ENCODE measurements at places on chromosomes 4 and X.

DNA sequence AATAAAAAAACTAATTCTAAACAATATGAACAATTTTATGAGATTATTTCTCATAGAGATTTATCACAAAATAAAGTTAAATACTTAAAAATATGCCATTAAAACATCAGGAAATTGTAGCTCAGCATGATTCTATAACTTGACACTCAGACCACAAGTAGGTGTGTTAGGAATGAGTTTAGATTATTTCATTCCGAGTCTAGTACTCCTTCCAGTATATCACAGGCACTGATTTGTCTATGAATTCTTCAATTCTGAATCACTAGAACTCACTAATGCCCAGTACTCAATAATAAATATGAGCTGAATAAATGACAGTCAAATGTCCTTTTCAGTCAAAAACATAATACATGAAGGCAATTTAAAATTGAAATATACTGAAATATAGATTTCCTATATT, 22.2 kb downstream of the BOD1L1 start:
- DNase-seq, result no peak

DNA sequence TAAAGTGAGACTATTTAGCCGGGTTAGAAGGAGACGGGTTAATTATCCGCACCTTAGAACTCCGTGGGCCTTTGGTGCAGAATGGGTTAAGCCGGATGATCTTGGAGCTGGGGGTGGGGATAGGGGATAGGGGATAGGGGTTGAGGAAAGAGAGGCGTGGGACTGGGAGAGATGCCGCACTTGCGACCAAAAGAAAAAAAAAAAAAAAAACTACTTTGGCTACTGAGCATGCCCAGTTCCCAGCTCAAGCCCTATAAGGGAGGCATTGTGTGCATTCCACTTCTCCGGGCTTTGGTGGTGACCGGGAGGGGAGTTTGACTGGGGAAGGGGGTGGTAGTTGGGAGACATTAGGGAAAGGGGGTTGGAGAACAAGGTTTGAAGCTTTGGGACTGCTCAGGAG, at the start of gene SLITRK4:
SLITRK4 (minus strand) TSS at position 187 of the 400 bp plus-strand sequence. CDS start 4,993 bp downstream, outside the sequence.
- DNase-seq, result no peak

GRCh38 chrX:68685685-68686084, 38.2 kb downstream of the STARD8 start:
- DNase-seq, result no peak

GRCh38 chr4:131052646-131053045, 1956.7 kb downstream of the C4orf33 start:
- no peak for DNase-seq

DNA sequence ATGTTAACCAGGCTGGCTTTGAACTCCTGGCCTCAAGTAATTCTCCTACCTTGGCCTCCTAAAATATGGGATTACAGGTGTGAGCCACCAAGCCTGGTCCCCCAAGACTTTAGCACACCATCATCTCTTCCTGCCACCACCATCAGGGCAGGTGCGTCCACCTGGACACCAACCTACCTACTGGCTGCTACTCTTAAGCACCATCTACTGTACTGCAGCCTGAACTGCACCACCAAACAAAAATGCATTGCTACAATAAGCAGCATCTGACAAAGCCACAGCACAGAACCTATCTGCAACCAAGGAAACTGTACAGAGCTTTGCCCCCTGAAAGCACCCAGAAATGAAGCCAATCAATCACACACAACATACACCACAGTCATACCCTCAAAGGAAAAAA, 139.7 kb downstream of the EFHC2 start:
- DNase-seq, result no peak

- no peak for DNase-seq
These were observed 1506.6 kb downstream of the PCDH7 start for GRCh38 chr4:32226733-32227132.

GRCh38 chrX:107542500-107542899, 85.8 kb upstream of the PRPS1 start:
- DNase-seq, result no peak

- DNase-seq, result no peak
These were observed 105.0 kb downstream of the TBL1X start for GRCh38 chrX:9569876-9570301.

DNA sequence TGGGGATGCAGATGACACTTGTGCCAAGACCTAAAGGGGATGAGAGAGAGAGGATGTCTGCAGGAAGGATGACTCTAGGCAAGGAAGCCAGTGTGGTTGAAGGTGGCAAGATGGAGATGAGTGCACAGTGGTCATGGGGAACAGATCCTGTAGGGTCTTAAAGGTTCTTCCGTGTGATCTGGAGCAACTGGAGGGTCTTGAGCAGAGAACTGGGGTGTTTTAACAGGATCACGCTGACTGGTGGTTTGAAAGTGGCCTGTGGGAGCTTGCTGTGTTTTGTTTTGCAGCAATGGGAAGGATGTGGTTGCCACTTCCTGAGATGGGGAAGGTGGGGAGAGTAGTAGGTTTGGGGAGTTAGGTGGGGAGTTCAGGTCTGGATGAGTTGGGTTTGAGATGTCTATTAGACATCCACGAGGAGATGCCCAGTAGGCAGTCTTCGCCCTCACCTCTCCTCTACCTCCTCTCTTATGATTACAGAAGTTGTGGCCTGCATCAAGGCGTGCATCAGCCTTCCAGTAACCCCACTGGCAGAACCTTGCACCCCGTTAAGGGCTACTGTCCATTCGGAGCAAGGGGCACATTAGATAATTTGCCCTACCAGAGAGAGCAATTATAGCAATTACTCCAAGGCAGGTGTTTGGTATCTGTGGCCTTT, 1.4 kb upstream of the STBD1 start:
- no peak for DNase-seq

DNA sequence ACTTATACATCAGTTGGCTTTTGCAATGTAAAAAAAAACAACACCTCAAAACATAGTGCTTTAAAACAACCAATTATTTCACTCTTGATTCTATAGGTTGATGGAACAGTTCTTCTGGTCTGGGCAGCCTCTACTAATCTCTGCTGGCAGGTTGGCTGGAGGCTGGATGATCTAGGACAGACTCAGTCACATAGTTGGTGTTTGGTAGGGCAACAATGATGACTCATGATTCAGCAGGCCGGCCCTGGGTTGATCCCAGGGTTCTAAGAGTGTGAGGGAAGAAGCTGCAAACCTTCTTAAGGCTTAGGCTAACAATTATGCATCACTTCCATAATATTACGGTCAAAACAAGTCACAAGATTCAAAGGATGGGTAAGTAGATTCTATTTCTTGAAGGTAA, 558.2 kb downstream of the ZNF674 start:
- no peak for DNase-seq

DNA sequence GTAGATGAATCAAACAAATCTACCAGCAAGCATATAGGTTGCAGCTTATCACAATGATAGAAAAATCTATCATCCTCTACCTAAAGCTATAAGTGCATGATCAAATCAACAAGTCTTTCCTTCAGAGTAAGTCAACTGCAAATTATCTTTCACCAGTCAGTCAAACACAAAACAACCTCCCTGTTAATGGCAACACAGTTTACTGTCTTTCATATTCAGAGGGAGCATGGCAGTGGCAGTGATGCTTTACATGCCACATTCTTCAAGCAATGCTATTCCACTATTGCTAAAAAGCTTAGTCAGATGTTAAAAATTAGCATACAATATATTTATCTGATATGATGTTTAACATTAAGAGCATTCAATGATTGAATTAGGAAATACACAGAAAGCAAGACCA, 245.1 kb upstream of the KLHL4 start:
- no peak for DNase-seq

- DNase-seq, result no peak
These were observed 426.4 kb upstream of the RPS6KA3 start for GRCh38 chrX:20693078-20693477.

DNA sequence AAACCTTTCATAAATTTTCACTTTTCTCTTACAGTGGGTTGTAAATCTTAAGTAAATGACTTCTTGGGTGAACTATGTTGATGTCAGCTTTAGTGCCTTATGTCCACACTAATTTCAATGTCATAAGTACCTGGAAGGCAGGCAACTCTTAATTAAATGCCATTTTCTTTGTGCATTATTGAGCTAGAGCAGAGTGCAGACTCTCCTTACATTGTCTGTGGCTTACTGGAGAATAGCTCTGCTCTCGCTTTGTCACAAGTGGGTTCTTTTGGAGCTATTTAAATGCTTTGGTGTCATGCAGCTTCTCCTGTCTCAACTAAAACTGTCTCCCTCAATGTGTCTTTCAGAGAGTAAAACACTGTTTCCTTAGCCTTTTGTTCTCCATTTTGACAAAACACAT, 411.6 kb downstream of the STIM2 start:
- no peak for DNase-seq

DNA sequence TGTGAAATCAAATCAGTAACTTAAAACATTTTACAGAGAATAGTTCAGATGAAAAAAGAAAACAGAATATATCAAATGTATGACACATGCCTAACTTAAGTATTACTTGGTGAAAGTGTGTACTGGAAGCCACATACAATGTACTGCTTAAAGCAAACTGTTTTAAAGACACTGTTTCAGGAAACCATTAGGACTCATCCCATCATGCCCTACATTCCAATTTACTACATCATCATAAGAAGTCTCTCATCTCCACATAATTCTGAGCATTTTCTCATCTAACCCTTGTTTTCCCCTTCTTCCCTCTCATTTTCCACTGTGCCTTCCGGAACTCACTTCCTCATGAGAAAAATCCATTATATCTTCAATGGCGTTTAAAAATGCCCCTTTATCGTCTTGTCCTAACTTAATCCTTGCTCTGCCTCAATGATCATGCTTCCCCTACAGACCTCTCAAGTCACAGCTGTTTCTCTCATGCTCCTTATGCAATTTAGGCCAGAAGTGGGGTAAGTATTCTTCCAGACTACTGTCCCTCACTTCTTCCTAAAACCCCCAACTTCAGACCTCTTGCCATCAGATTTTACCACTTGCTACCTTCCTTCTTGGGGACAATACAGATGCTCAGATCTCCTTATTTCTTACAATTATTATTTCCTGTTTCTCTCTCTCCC, 26.8 kb upstream of the FGF5 start:
- no peak for DNase-seq

Data from AG09319 (cell line).